ENCODE measurements at places on chromosomes 2 and 18. TPM values are rescaled to one million over a fixed set of nuclear protein-coding genes. Genes with fewer than 3 reads are reported as not detected.

Gene COL4A4
- total RNA-seq = not detected

Gene FSIP2
- total RNA-seq = not detected

Gene CRYBA2
- not detected for total RNA-seq

Gene KCMF1
- 98.3 TPM for total RNA-seq

Gene GKN2
- not detected for total RNA-seq

Gene SFT2D3
- total RNA-seq = 9.7 TPM

Gene ASXL2
- total RNA-seq = 24.8 TPM

Gene MRO
- total RNA-seq = 3.1 TPM

Gene RRM2
- total RNA-seq = 46.9 TPM

Gene SLC38A11
- not detected for total RNA-seq

Gene CNGA3
- not detected for total RNA-seq

Gene CPO
- total RNA-seq = not detected

Gene TMEM200C
- 0.03 TPM for total RNA-seq

Gene SP5
- total RNA-seq = 0.48 TPM

Gene PDE1A
- total RNA-seq = not detected

Gene AQP12B
- total RNA-seq = not detected

Gene LINC00305
- total RNA-seq = not detected

Measured in SK-MEL-5 (cell line).